Cardiac muscle cell (in vitro differentiated cells and primary cell): ENCODE measurements at places on chromosomes 4 and X.
A peak's percentile ranks its signal among the peaks of the same experiment; 100 is the strongest.

DNA sequence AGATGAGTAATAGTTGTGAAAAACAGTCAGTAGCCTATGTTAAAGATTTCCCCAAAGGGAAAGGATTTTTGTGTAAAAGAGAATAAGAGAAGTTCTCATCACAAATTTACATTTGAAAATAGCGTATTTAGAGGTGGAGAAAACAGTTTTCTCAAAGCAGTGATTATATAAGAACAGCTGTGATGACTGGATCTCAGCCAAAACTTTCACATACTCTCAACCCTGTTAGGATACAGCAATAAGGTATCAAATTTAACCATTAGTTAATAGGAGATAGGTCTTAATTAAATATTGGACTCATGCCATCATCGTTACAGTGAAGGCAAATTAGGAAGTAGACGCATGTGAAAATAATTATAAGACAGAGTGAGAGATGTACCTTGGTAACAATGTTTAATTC, 622.7 kb downstream of the PCDH18 start:
- DNase-seq, result no peak

GRCh38 chrX:39275500-39276068, 474.3 kb downstream of the MID1IP1 start:
- no peak for DNase-seq

DNA sequence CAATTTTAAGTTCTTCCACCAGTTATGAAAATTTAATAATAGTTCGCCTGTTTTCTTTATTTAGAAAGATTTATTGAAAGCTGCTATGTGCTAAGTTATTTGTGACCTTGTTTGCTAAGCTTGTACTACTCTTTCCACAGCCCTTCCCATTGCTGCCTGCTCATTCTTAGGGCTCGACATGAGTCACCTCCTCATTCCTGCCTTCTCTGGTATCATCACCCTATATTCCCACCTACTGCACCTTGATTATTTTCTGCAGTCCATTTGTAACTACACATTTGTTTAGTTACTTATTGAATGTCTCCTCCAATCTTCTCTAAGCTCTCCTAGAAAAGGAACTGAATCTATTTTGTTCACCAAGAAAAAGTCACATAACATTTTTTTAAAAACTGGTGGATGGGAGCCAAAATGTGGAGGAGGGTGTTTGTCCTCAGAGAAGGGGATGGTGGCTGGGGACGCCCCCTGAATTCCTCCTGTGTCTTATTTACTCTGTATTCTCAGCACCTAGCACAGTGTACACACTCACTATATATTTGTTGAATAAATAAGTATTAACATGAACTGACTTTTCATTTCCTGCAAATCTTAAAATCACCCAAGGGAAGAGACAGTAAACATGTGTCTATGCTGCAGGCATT, 3.7 kb upstream of the RAB9A start:
- DNase-seq, result no peak

DNA sequence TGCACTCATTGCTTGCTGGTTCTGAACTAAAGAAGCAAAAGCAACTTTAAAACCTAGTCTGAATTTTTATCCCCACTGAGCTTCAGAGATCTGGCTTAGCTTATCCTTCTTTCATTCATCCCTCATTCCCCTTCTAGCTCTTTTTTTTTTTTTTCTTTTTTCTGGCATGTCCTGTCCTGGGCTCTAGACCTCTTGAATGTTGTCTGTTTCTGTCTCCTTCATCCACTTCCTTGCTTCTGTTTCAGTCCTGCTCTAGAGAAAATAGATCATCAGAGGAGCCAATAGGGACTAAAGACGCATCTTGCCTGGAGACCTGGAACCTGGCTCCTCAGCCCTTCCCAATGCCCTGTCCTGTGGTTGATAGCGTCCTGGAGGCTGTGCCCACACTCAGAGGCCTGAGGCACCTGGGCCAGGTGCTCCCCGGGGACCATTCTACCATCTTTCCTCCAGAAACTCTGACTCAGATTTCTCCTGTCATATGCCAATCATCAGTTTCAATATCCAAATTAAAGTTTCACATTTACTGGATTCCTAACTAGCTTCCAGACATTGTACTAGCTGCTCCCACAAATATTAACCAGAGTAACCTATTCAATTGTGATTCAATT, 115.7 kb upstream of the GATB start:
- no peak for DNase-seq

GRCh38 chr4:40629401-40630334, at the start of gene RBM47:
Gene RBM47, minus strand, starts transcription at chr4:40629864. Its CDS starts 190,971 bp downstream, at chr4:40438893.
- peak; percentile 79 for DNase-seq

DNA sequence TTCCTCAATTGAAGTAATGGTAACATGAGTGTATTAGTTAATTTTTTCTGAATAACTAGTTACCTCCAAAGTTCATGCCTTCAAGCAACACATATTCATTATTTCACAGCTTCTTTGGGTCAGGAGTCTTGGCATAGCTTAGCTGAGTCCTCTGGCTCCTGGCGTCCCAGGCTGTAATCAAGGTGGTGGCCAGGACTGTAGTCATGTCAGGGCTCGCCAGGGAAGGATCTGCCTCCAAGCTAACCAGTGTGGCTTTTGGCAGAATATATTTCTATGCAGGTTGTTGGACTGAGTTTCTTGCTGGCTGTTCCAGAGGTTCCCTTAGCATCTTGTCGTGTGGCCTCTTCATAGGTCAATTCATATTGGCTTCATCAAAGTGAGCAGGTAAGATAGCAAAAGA, 10.0 kb upstream of the HS3ST1 start:
- no peak for DNase-seq

- DNase-seq, result no peak
These were observed 16.2 kb downstream of the RBM47 start for GRCh38 chr4:40613456-40613855.

DNA sequence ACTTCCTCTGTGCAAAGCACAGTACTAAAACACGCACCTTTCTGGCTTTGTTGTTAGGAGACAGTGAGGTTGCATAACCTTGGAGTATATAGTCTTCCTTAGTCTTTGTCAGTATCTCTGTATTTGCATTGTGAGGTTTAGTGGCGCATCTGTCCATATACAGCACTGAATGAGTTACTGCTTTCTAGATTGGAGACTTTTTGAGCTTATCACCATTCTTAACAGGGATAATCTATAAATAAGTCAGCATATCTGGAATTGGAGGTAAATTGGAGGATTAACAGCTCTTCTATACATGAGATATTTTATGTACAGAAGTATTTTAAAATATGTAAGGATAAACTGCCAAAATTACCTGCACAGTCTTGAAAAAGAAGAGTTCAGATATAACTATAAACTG, 4.3 kb downstream of the FHDC1 start:
- DNase-seq, result no peak

DNA sequence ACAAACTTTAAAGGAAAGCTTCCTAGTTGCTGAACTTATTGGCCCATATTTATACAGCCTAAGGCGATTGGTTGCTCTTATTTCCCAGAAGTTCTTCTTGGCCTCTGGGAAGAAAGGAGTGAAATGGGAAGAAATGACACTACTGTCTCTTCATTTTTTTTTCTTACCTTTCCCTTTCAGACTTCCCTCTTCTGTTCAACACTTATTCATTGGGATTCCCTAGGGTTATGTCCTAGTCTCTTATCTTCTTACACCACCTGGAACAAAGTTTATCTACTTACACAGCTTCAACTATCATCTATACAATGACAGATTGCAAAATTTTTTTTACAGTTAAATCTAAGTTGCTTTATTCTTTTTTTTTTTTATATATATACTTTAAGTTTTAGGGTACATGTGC, 68.0 kb downstream of the SNX12 start:
- no peak for DNase-seq

- DNase-seq, result no peak
These were observed 8.3 kb upstream of the ODAM start for GRCh38 chr4:70187216-70187615.

DNA sequence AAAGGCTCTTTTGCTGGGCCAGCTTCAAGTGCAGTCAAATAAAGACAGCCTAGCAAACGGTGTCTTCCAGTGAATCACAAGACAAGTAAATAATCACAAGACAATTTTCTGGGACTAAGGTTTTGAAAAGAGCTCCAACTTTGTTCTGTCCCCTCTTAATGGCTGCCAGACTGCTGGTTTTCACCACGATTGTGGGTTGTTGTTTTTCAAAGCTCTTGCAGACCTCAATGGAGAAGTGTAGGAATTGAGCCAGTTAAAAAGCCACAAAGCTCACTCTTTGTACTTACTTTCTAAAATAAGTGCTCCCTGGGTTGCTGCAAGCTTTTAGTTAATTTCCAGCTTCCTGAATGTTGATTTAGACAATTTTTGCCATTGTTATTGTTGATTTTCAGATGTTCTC, 405.8 kb upstream of the HTR2C start:
- no peak for DNase-seq

- DNase-seq, result no peak
These were observed 219.9 kb downstream of the SHOX start for GRCh38 chrX:850471-850916.

DNA sequence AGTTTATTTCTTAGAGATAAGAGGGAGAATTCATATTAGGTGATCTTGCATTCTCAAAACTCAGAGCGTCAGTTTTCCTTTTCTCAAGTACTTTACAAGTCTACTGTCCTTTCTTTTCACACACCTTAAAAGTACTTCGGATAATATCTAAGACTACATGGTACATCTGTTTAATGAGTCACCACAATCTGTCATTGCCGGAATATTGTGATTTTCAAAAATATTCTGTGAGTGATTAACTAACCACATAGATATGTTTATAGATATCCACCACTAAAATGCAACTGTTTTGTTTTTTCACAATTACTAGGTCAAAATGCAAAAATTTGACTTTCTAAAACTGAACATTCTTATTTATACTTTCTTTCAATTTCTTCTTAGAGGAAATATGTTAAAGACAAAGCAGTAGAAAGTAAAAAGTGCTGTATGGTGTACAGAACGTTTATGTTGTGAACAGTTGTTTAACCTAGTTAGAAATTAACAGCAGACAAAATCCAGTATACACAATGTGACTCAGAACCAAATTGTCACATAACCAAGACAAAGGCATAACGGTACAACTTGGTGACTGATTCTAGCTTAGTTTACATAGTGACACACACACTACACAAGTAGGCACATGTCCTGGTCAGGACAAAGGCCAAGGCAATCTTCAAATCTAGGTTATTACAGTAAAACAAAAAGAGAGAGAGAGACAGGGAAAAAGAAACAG, 482.9 kb downstream of the NAF1 start:
- no peak for DNase-seq

DNA sequence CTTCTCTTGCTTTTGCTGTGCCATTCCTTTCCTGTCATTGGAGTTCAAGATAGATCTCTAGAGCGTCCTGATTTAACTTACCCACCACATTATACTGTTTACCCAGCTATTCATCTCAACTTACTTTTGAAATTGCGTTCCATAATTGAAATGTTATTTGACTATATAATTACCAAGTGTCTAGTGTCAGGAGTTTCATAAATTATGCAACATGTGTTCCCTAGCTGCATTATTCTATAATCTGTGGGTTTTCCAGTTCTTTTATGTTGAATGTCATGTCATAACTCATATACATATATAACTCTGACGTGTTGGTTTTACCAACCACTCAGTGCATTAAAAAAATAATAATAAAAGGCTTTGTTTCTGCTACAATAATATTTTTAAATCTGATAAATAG, 285.9 kb upstream of the ARSJ start:
- no peak for DNase-seq

- DNase-seq, result no peak
These were observed 14.5 kb downstream of the WDFY3 start for GRCh38 chr4:84952004-84952403.

- no peak for DNase-seq
These were observed 67.7 kb downstream of the THOC2 start for GRCh38 chrX:123665197-123665596.

DNA sequence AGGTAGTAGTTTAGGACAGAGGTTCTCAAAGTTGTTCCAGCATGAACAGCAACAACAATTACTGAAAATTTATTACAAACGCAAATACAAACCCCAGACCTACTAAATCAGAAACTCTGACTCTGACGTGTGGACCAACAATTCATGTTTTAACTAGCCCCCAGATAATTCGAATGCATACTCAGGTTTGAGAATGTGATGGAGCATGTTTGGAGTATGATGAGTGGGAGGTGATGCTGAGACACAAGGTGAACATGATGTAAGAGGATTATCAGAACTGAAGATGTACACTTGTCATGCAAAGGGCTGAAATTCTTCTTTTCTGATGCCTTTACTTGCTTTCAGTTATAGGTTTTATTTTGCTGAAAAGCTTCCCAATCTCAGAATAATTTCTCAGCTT, 323.0 kb downstream of the INPP4B start:
- no peak for DNase-seq

GRCh38 chr4:27921231-27921630, 1060.6 kb downstream of the STIM2 start:
- peak; percentile 46 for DNase-seq

DNA sequence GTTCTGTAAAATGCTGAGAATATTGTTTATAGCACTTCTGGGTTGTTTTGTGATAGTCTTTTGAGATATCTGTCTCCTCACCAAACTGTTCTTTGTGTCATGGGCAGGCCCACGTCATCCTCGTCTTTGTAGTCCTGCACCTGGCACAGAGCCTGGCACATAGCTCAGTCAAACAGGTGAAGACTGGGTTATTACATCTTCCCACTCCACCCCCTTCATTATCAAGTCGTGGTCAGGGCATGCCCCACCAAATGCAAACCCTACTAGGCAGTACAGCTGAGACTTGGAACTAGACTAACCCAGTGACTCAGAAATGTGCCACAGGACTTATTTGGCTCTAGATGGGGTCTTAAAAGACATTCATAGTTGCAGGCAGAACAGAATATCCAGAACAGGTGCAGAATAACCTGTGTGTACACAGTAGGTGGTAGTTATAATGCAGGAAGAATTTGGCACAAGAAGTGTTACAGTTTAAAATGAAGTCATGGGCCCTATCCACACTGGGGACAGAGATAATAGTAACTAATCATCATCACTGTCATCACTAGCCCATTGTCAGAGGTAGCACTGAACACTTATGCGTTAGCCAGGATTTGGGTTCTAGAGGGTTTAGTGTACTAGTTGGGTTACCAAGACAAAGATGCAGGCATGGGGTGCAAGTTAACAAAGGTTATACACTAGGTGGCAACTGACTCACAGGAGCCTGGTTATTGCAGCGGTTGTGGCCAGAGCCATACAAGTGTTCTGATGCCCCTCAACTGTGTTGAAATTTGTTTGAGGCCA, 74.9 kb downstream of the TBL1X start:
- no peak for DNase-seq
